Natural killer cell (primary cell): ENCODE measurements at places on chromosomes 5 and 9. TPM values are rescaled to one million over a fixed set of nuclear protein-coding genes. Genes with fewer than 3 reads are reported as not detected.

Gene LNPEP
- total RNA-seq, result 126 TPM

Gene GDNF
- not detected for total RNA-seq

Gene FBP2
- total RNA-seq, result not detected

Gene ADGRV1
- 0.71 TPM for total RNA-seq

Gene FABP6
- not detected for total RNA-seq

Gene RNF183
- not detected for total RNA-seq

Gene TLR4
- total RNA-seq, result 15.4 TPM

Gene TGFBI
- total RNA-seq, result 18.5 TPM

GRCh38 chr5:1402611-1403255 is 42.5 kb downstream of the SLC6A3 start:
- no peaks in the 10 kb centered on the region for H3K27me3 ChIP-seq
- no peak overlapping the region for H3K27ac ChIP-seq
- no peak for DNase-seq
- H3K4me1 ChIP-seq, result no peaks in the 10 kb centered on the region

DNA sequence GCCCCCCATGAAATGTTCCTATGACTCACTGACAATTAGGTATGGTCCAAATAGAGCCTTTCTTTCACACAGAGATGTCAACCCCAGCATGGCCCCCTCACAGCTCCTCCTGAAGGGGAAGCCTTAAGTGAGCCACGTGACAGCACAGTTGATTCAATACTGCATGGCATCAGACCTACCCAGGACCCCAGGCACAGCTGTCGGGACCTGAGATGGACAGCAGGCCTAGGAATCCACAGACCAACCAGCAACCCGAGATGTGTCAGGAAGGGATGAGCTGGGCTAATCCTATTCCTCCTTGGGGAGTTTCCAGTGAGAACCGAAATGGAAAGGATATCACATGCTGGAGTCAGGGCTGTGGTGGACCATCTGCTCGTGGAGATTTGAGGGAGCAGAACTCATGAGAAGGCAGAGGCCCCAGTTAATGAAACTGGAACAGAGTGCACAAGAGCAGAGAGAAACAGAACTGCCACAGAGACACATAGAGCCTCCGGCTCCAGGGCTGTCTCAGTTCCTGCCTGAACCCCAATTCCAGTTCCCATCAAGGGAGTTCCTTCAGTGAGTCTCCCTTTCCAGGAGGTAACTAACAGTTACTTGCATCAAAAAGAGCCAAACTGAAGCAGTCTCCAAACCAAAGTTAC is 42.1 kb upstream of the SMIM23 start:
- DNase-seq, result no peak
- H3K27me3 ChIP-seq, result no peaks in the 10 kb centered on the region
- H3K4me3 ChIP-seq, result no peak overlapping the region
- no peaks in the 10 kb centered on the region for H3K36me3 ChIP-seq
- no peak overlapping the region for H3K27ac ChIP-seq

DNA sequence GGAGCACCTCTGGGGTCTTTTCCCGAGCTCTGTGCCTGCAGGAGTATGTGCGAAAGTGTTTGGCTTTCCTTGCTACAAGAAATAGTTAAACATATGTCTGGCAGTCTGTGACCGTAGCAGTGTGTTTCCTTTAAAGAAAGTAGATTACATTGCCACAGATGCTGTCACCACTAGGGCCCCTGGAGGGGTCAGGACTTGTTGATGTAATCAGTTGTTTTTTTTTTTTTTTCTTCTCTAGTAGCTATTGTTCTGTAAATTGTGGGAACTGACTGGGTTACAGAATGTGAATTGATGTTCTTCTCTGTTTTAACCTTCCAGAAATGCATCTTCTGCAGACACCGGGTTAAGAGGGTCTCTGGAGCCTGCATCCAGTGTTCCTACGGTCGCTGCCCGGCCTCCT is 345.6 kb downstream of the KDM4C start:
- no peak for DNase-seq
- H3K36me3 ChIP-seq, result peaks cover 25% of the 10 kb centered on the region
- no peaks in the 10 kb centered on the region for H3K4me1 ChIP-seq
- H3K4me3 ChIP-seq, result no peak overlapping the region
- no peaks in the 10 kb centered on the region for H3K27me3 ChIP-seq

GRCh38 chr9:6484210-6484609 is 71.2 kb downstream of the UHRF2 start:
- H3K27me3 ChIP-seq, result no peaks in the 10 kb centered on the region
- H3K27ac ChIP-seq, result no peak overlapping the region
- DNase-seq, result no peak
- H3K4me3 ChIP-seq, result no peak overlapping the region
- H3K4me1 ChIP-seq, result no peaks in the 10 kb centered on the region

- H3K36me3 ChIP-seq, result no peaks in the 10 kb centered on the region
- no peaks in the 10 kb centered on the region for H3K4me1 ChIP-seq
- no peak for DNase-seq
Measured at GRCh38 chr9:107711542-107711941, 222.0 kb upstream of the KLF4 start.

- H3K4me1 ChIP-seq, result no peaks in the 10 kb centered on the region
- no peaks in the 10 kb centered on the region for H3K36me3 ChIP-seq
- no peak overlapping the region for H3K4me3 ChIP-seq
- DNase-seq, result no peak
- H3K27ac ChIP-seq, result no peak overlapping the region
Measured at GRCh38 chr5:144089401-144090021, 80.9 kb downstream of the YIPF5 start.

DNA sequence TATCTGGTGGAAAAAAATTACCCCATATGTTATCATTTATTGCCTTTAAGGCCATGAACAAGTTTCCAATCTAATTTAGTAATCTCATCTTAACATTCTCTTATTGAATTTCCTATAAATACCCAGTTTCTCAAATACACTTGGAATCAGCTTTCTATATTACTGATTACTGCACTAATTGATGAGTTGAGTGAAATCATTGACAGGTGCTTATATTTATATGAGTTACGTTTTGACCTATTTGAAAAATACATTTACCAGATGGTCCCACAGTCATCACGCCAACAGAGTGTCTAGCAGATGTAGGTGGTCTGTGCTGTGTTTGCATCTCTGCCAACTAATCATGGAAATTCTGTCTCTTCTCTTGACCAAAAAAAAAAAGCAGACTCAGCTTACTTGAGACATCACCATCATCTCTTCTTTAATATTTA is 307.3 kb upstream of the NREP start:
- no peak overlapping the region for H3K4me3 ChIP-seq
- H3K27ac ChIP-seq, result no peak overlapping the region
- no peaks in the 10 kb centered on the region for H3K36me3 ChIP-seq
- no peaks in the 10 kb centered on the region for H3K27me3 ChIP-seq
- H3K4me1 ChIP-seq, result no peaks in the 10 kb centered on the region

DNA sequence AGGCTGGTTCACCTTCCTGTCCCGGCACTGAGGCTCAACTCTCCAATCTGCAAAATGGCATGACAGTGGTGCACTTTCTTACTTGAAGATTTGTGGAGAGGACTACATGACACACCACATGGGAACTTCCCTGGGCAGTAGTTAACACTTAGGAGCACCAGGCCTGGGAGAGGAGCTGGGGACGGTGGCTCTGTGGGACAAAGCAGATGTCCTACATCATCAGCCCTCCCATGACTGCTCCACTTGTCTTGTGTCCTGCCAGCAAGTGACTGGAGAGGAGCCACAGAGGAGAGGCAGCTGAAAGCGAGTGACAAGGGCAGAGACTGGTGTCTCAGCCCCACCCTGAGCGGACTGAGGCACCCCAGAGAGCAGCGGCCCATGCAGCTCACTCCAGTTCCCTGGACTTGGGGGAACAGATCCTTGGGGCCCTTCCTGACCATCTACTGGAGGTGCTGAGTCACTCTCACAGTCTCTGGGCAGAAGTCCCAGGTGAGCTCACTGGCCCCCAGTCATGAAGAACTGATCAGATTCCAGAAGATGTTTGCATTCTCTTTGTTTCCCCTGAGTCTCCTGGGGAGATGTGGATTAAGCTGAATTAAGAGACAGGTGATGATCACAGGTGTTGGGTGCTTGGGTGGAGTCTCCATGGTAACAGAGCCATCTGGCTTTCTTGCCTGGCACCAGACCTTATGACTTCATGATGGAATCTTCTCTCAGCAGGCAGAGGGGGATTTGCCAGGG is 13.2 kb upstream of the SLC25A48 start:
- no peaks in the 10 kb centered on the region for H3K4me1 ChIP-seq
- H3K27ac ChIP-seq, result no peak overlapping the region
- no peak overlapping the region for H3K4me3 ChIP-seq
- H3K36me3 ChIP-seq, result no peaks in the 10 kb centered on the region
- H3K27me3 ChIP-seq, result no peaks in the 10 kb centered on the region

DNA sequence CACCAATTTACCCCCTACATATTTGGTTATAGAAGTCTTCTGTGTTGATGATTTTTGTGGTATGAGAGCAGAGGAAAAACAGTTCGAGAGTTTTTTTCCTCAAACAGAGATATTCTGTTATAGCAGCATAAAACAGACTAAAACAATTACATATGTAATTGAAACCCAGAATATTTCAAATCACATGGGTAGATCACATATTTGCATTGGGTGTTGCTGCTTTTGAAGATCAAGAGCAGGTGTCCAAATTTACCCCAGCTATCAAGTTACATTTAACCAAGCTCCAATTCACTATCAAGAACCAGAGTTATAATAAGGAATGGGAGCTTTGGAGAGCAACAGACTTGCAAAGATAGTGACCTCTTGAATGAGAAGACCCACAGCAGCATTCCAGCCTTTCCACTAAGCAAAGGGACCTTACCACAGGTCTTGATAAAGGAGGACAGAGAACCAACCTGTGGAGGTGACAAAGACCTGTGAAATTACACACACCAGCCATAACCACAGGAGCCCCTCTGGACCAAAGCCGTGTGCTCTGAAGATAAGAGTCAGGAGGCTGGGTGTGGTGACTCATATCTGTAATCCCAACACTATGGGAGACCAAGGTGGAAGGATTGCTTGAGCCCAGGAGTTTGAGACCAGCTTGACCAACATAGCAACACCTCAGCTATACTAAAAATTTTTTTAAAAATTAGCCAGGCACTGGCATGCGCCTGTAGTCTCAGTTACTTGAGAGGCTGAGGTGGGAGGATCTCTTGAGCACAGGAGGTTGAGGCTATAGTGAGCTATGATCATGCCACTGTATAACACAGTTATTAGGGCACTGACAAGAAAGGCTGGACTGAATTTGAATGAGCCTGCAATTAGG is 4.0 kb upstream of the CCL28 start:
- no peak for DNase-seq
- H3K4me3 ChIP-seq, result no peak overlapping the region
- no peaks in the 10 kb centered on the region for H3K27me3 ChIP-seq
- H3K27ac ChIP-seq, result no peak overlapping the region
- H3K36me3 ChIP-seq, result no peaks in the 10 kb centered on the region

GRCh38 chr9:127455324-127455992 is 4.1 kb downstream of the LRSAM1 start:
- no peaks in the 10 kb centered on the region for H3K27me3 ChIP-seq
- no peak overlapping the region for H3K4me3 ChIP-seq
- peaks cover 15% of the 10 kb centered on the region for H3K4me1 ChIP-seq

- H3K27me3 ChIP-seq, result no peaks in the 10 kb centered on the region
- no peaks in the 10 kb centered on the region for H3K36me3 ChIP-seq
- no peak overlapping the region for H3K27ac ChIP-seq
- H3K4me3 ChIP-seq, result no peak overlapping the region
Measured at GRCh38 chr5:139644646-139645429, 3.3 kb upstream of the CXXC5 start.

GRCh38 chr9:97280755-97281330 is 26.6 kb upstream of the CCDC180 start:
- H3K27ac ChIP-seq, result no peak overlapping the region
- H3K4me3 ChIP-seq, result no peak overlapping the region
- H3K27me3 ChIP-seq, result no peaks in the 10 kb centered on the region
- H3K4me1 ChIP-seq, result no peaks in the 10 kb centered on the region

GRCh38 chr9:23740531-23740930 is 85.5 kb downstream of the ELAVL2 start:
- H3K27ac ChIP-seq, result no peak overlapping the region
- no peaks in the 10 kb centered on the region for H3K36me3 ChIP-seq
- no peak overlapping the region for H3K4me3 ChIP-seq
- no peaks in the 10 kb centered on the region for H3K4me1 ChIP-seq
- no peak for DNase-seq

DNA sequence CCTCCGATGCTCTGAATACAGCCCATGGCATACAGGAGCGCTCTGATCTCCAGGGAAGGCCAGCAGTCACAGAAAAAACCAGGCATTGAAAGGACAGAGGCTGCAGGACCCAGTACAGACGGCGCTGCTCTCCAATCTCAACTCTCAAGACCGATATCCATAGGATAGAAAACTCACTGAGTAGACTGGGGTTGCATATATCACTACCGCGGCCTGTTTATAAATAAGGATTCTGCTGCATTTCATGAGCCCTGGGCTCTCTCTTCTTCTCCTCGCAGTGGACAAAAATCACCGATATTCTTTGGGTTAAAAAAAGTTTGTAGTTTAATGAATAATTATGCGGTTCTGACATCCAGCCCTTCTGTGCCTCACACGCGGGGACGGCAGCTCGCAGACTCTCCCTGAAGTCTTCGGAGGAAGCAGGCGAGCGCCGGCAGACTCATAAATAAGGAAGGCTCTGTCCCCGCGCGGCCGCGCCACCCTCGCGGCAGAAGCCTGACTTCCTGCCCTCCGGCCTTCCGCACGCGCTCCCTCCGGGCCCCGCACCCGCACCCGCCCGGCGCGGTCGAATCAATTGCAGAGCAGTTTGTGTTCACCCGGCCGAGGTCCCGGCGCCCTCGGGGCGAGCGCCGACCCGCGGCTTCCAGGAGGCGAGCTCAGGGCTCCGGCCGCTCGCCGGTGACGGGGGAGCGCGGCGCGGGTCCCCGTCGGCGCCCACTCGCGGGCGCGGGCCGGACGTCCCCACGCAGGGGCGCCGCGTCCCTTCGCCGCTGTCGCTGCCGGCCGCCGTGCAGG is at the start of gene FAM78A:
Gene FAM78A, minus strand, starts transcription at position 417 of the 795 bp plus-strand sequence. Its CDS starts 331 bp downstream, at position 86.
- H3K36me3 ChIP-seq, result no peaks in the 10 kb centered on the region
- H3K4me1 ChIP-seq, result peaks cover 54% of the 10 kb centered on the region

DNA sequence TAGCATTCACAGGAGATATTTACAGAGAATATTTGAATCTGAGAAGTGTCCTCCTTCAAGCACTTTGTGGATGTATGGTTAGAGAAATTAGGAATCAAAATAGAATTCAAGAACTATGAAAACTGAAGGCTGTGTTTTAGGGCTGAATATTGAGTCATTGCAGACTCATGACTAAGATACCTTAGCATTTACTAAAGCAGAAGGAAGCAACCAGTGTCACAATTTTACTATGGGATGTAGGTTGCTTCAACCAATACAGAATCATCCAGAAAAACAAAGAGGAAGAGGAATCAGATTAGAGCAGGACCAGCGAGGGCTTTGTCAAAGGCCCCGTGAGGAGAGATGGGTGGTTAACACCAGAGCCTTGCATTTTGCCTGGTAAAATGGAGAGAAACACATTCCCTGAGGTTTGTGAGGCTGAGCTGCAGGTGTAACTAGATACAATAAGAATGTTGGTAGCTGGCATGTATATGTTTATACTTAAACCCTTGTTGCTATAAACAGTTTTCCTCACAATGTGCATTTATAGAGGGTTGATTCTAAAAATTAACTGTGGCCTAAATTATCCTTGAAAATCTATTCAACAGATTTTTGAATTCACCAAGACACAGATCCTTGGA is 518.1 kb downstream of the AGTPBP1 start:
- H3K27ac ChIP-seq, result no peak overlapping the region
- H3K36me3 ChIP-seq, result no peaks in the 10 kb centered on the region
- DNase-seq, result no peak
